Thyroid gland (tissue), 4 donors: ENCODE measurements at places on chromosomes 6 and 20. TPM values are rescaled to one million over a fixed set of nuclear protein-coding genes. Genes with fewer than 3 reads are reported as not detected.

Gene HLA-DMB
- 34.7 TPM for total RNA-seq

DNA sequence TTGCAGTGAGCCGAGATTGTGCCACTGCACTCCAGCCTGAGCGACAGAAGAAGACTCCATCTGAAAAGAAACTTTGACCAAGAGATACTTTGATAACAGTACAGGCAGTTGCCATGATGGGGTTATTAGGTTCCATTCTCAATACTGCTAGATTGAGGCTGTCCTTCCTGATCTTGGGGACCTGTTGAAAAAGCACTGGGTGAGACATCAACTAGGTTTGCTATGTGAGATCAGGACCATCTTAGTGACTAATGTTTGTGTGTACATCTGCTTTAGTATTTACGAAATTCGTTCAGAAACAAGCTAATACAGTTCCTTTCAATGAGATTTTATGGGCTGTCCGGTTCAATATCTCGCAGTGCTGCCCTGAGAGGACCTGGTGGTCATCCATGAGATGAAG, 2.6 kb downstream of the DSE start:
- DNase-seq, result no peak
- no peak overlapping the region for H3K4me3 ChIP-seq
- no peaks in the 10 kb centered on the region for H3K36me3 ChIP-seq
- no peak overlapping the region for H3K27ac ChIP-seq
- no peaks in the 10 kb centered on the region for H3K27me3 ChIP-seq

Gene TRIM40
- total RNA-seq, result not detected

Gene ADTRP
- 3.5 TPM for total RNA-seq

- H3K4me1 ChIP-seq, result peaks cover 19% of the 10 kb centered on the region
- no peak for DNase-seq
- no peak overlapping the region for H3K27ac ChIP-seq
- H3K4me3 ChIP-seq, result no peak overlapping the region
Observed at GRCh38 chr6:163461696-163462095, 47.2 kb downstream of the QKI start.

DNA sequence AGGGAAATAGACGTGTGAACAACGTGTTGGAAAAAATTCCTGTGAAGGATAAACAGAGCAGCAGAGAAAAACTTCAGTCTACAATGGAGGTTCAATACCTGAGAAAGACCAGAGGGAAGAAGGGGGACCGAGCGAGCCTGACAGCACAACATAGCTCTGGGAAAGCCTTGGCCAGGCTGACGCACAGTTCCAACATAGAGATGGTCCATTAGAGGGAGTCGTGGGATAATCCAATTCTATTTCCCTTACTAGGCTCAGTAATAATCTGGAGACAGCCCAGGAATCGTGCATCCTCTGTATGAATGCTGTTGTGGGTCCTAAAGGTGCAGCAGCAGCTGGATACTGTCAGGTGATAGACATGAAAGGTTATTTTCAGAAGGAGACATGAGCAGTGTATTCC, 370.8 kb upstream of the BTBD3 start:
- no peak for DNase-seq
- no peak overlapping the region for H3K27ac ChIP-seq
- H3K36me3 ChIP-seq, result no peaks in the 10 kb centered on the region
- no peaks in the 10 kb centered on the region for H3K27me3 ChIP-seq

- no peak for DNase-seq
- H3K27ac ChIP-seq, result no peak overlapping the region
- H3K4me3 ChIP-seq, result no peak overlapping the region
- no peaks in the 10 kb centered on the region for H3K36me3 ChIP-seq
- no peaks in the 10 kb centered on the region for H3K27me3 ChIP-seq
- peaks cover 55% of the 10 kb centered on the region for H3K4me1 ChIP-seq
Observed at GRCh38 chr20:57236813-57237584, 29.4 kb downstream of the BMP7 start.

- no peak for DNase-seq
- H3K27ac ChIP-seq, result no peak overlapping the region
- H3K36me3 ChIP-seq, result no peaks in the 10 kb centered on the region
- no peak overlapping the region for H3K4me3 ChIP-seq
Observed at GRCh38 chr6:164532198-164533044, 777.0 kb downstream of the C6orf118 start.

DNA sequence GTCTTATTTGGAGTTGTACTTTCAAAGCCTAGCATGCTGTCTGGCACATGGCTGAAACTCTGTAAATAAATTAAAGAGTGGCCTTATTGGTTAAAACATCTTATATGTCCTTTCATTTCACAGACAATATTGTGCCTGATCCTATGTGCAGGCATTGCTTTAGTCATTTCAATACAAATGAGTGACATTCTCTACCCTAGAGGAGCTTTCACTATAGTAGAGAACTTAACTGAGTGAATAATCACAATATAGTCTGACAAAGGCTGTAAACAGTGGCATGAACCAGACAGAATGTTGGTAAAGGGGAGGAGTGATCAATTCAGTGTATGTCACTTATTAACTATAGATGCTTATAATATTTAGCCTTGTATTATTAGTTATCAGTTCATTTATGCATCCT, 481.8 kb downstream of the TFAP2B start:
- H3K27ac ChIP-seq, result no peak overlapping the region
- DNase-seq, result no peak
- H3K4me1 ChIP-seq, result no peaks in the 10 kb centered on the region
- H3K4me3 ChIP-seq, result no peak overlapping the region

DNA sequence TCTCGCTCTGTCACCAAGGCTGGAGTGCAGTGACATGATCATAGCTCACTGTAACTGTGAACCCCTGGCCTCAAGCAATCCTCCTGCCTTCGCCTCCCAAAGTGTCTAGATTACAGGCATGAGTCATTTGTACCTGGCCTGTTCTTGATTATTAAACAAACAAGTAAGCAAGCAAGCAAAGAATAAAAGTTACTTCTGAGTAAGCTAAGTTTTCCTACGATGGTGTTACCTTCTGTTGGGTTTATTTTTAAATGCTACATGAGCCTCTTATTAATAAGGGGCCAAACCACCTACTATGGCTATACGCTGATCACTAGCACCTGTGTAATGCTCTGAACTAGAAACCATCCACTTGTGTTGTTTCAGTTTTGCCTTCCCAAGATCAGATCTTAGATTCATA, 50.8 kb downstream of the IL22RA2 start:
- no peaks in the 10 kb centered on the region for H3K4me1 ChIP-seq
- H3K36me3 ChIP-seq, result no peaks in the 10 kb centered on the region
- no peak overlapping the region for H3K27ac ChIP-seq
- H3K27me3 ChIP-seq, result no peaks in the 10 kb centered on the region
- no peak for DNase-seq
- H3K4me3 ChIP-seq, result no peak overlapping the region

DNA sequence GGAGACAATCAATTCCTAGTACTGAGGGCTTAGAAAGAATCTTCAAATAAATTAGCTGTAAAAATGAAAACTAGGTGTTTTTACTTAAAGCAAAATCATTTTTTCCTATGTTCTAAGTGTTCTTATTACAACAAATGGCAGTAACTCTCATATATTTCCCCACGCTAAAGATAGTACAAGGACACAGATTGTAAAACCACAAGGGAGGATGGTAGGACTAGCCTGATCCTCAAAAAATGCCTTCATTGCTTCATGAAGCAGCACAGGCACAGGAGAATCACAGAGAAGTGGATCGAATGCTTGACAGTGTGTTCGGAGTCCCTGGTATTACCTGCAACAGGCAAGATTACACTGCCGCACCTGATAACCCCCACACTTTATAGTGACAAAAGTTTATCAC, 58.5 kb downstream of the SAMD3 start:
- H3K27ac ChIP-seq, result no peak overlapping the region
- no peaks in the 10 kb centered on the region for H3K36me3 ChIP-seq
- no peak for DNase-seq
- no peak overlapping the region for H3K4me3 ChIP-seq
- no peaks in the 10 kb centered on the region for H3K4me1 ChIP-seq
- H3K27me3 ChIP-seq, result no peaks in the 10 kb centered on the region

Gene PGM3
- 29.4 TPM for total RNA-seq

GRCh38 chr20:49985157-49985556, 2.4 kb downstream of the SNAI1 start:
- DNase-seq, result no peak
- H3K36me3 ChIP-seq, result peaks cover 22% of the 10 kb centered on the region
- H3K27me3 ChIP-seq, result no peaks in the 10 kb centered on the region
- H3K27ac ChIP-seq, result peak overlapping the region; percentile 45
- H3K4me1 ChIP-seq, result peaks cover 77% of the 10 kb centered on the region

Gene HLA-DQB1
- total RNA-seq, result 8.6 TPM

Gene TCP11
- total RNA-seq, result not detected

GRCh38 chr6:28001751-28002150, 44.7 kb downstream of the OR2B6 start:
- H3K27me3 ChIP-seq, result no peaks in the 10 kb centered on the region
- no peak for DNase-seq
- no peak overlapping the region for H3K4me3 ChIP-seq
- H3K27ac ChIP-seq, result no peak overlapping the region
- H3K36me3 ChIP-seq, result no peaks in the 10 kb centered on the region

DNA sequence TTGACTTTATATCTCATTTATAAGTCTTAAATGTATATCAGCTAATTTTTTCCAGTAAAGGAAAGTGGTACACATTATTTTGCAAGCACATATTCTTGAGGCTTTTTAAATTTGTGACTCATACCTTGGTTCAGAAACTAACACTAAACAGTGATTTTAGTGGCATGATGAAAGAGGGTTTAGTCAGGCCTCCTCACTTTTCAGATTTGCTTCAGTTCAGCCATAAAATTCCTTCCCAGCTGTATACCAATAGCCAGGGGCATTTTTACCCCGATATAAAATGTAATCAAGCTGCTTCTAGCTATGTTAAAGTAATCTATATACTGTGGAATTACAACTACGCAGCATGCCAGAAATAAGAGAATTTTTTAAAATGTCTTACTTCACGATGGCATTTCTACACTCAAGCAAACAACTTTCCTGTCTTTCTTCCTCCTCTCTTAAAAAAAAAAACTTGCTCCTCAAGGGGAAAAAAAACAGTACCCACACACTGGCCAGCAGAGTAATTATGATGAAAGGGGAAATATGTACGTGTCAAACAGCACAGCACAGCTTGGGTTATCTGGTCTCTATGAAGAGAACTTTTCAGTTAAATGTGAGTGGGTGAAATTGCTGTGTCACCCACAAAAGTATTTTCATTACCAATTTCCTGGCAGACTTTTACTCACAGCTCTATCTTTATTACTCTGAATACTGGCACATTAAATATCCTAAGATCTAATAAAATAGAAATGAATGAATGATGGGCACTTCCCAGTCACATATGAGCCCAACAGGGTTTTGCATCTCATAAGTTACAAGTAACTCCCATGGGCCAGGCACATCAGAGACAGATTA, 244.8 kb upstream of the TENT5A start:
- no peak for DNase-seq
- no peaks in the 10 kb centered on the region for H3K27me3 ChIP-seq
- no peak overlapping the region for H3K27ac ChIP-seq
- H3K4me3 ChIP-seq, result no peak overlapping the region
- no peaks in the 10 kb centered on the region for H3K36me3 ChIP-seq
- H3K4me1 ChIP-seq, result peaks cover 7% of the 10 kb centered on the region

DNA sequence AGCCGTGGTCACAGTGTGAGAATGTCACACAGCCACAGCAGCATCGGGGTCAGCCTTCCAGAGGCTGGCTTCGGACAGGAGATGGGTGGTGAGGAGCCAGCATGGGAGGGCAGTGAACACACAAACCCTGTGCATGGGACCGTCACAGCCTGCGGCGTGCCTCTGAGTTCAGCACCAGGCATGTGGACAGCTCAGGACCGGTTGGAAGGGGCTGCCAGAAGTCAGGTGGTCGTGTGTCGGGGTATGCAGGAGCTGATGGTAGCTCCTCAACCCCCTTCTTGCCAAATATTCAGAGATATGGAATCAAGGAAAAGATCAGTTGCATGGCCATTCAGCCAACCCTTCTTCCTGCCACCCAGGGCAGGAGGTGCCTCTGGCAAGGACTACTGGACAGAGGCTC, 28.2 kb downstream of the MYT1 start:
- no peaks in the 10 kb centered on the region for H3K27me3 ChIP-seq
- no peaks in the 10 kb centered on the region for H3K36me3 ChIP-seq
- no peak overlapping the region for H3K4me3 ChIP-seq
- DNase-seq, result no peak
- no peaks in the 10 kb centered on the region for H3K4me1 ChIP-seq

Gene GDAP1L1
- total RNA-seq, result not detected

Gene SCRT2
- not detected for total RNA-seq

GRCh38 chr6:121521164-121521555, 85.7 kb downstream of the GJA1 start:
- H3K36me3 ChIP-seq, result no peaks in the 10 kb centered on the region
- H3K4me3 ChIP-seq, result no peak overlapping the region
- peaks cover 26% of the 10 kb centered on the region for H3K4me1 ChIP-seq

GRCh38 chr6:133099573-133099972, 141.6 kb upstream of the EYA4 start:
- H3K27me3 ChIP-seq, result no peaks in the 10 kb centered on the region
- H3K4me3 ChIP-seq, result no peak overlapping the region
- DNase-seq, result no peak
- no peaks in the 10 kb centered on the region for H3K36me3 ChIP-seq

DNA sequence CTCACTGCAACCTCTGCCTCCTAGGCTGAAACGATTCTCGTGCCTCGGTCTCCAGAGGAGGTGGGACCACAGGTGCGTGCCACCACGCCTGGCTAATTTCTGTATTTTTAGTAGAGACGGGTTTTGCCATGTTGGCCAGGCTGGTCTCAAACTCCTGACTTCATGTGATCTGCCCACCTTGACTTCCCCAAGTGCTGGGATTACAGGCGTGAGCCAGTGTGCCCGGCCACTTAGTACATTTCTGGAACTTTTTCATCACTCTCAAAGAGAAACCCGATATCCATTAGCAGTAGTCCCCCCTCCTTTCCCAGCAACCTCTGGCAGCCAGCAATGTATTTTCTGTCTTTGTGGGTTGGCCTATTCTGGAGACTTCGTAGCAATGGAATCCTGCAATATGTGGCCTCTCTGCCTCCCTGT, 109.8 kb downstream of the JARID2 start:
- H3K4me1 ChIP-seq, result peaks cover 7% of the 10 kb centered on the region
- no peak overlapping the region for H3K4me3 ChIP-seq
- no peaks in the 10 kb centered on the region for H3K27me3 ChIP-seq
- no peak for DNase-seq
- H3K27ac ChIP-seq, result no peak overlapping the region

DNA sequence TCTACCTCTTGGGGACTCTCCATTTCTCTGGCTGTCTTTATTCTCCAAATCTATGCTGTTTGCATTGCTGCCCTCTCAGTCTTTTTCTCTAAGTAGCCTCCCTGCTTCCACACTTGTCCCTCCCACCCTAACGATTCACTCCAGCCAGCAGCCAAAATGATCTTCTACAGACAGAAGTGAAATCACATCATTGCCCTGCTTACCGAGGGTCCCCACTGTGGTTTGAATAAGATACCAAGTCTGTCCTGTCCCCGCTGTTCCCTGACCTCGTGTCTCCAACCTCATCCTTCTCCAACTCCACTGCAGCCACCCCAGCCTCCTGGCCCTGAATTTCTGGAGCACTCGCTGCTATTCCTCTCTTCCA, 11.5 kb upstream of the OCSTAMP start:
- H3K27me3 ChIP-seq, result no peaks in the 10 kb centered on the region
- H3K4me3 ChIP-seq, result no peak overlapping the region
- H3K36me3 ChIP-seq, result no peaks in the 10 kb centered on the region
- peak overlapping the region; percentile 54 for H3K27ac ChIP-seq
- no peak for DNase-seq
- H3K4me1 ChIP-seq, result peaks cover 9% of the 10 kb centered on the region
